ENCODE measurements at places on chromosomes 1 and 21. TPM values are rescaled to one million over a fixed set of nuclear protein-coding genes. Genes with fewer than 3 reads are reported as not detected.

The ADARB1 gene
- total RNA-seq, result 28.1 TPM

The LCE2C gene
- total RNA-seq, result not detected

The DAB1 gene
- total RNA-seq, result 0.49 TPM

The LCE1B gene
- total RNA-seq, result not detected

The TGFB2 gene
- total RNA-seq, result 17.0 TPM

The DISC1 gene
- 11.7 TPM for total RNA-seq

The AADACL3 gene
- not detected for total RNA-seq

The KIF2C gene
- total RNA-seq, result 2.6 TPM

The KCNA3 gene
- 0.36 TPM for total RNA-seq

The GBP7 gene
- total RNA-seq, result not detected

The PPM1J gene
- 1.6 TPM for total RNA-seq

The PTPN22 gene
- total RNA-seq, result 1.7 TPM

The NUDT17 gene
- total RNA-seq, result 4.9 TPM

The PTGFR gene
- total RNA-seq, result 222 TPM

The HES2 gene
- total RNA-seq, result under 0.01 TPM

The KRTAP26-1 gene
- not detected for total RNA-seq

The CD1E gene
- not detected for total RNA-seq

The ETNK2 gene
- 17.5 TPM for total RNA-seq

The ZYG11A gene
- total RNA-seq, result 2.1 TPM

The CHI3L2 gene
- total RNA-seq, result not detected

The LENEP gene
- total RNA-seq, result not detected

The KRTAP10-2 gene
- total RNA-seq, result not detected

The TDRD5 gene
- total RNA-seq, result not detected

The TRNP1 gene
- 45.1 TPM for total RNA-seq

The DCST1 gene
- total RNA-seq, result not detected

The ADAMTS5 gene
- total RNA-seq, result 49.8 TPM

The HAX1 gene
- total RNA-seq, result 108 TPM

The ZNF695 gene
- 0.81 TPM for total RNA-seq

The DENND1B gene
- total RNA-seq, result 31.3 TPM

The OR2T34 gene
- total RNA-seq, result not detected

The FCER1A gene
- total RNA-seq, result not detected

The TEX38 gene
- total RNA-seq, result not detected

The CRP gene
- total RNA-seq, result not detected

The SPRR2G gene
- total RNA-seq, result not detected

The EIF4G3 gene
- 47.2 TPM for total RNA-seq

The NPHS2 gene
- total RNA-seq, result not detected

The HJV gene
- total RNA-seq, result not detected

The FOXO6 gene
- total RNA-seq, result not detected

Data from hair follicle dermal papilla cell (primary cell).